Hypothalamus (tissue), 51 donors: ENCODE measurements at places on chromosomes 3 and 15.

GRCh38 chr15:72173864-72174550 lies 23.6 kb downstream of the GRAMD2A start:
- DNase-seq = no peak

GRCh38 chr3:152200476-152201420 lies 68.0 kb upstream of the MBNL1 start:
- no peak for DNase-seq

DNA sequence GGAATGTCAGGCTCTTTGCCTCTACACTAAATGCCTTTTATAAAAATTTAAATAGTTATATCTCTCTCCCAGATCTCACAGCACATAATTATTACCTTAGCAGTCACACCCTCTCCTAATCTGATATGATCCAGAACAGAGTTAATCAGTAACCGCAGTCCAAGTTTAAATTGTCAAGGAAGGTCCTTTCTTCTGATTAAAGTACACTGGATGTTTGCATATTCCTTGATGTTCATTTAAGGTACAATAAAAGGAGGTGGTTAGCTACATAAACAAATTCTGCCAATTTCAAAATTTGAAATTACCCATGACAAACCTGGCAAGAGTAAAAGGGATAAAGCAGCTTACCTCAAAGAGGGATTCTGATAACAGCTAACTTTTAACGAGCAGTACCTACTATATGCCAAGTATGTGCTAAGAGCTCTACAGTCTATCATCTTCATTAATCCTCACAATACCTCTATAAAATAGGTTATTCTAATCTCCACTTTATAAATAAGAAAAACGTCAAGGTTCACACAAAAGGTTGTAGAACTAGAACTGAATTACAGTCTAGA lies 4.3 kb downstream of the GOLIM4 start:
- no peak for DNase-seq

DNA sequence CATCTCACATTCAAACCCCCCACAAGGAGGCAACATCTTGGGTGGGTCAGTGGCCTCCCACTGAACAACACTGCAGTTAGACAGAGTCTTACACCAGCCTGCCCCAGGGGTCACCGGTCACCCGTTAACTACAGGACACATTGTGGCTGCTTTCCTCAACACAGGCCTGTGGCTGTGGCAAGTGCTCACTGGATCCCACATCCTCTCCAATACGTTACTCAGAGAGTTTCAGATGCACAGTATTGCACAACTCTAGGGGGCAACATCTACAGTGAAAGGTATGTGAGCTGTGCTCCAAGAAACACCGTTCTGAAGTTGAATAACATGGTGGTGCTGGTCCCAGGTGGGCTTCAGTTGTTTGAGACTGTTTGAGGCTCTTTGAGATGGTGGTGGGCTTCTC lies 41.0 kb downstream of the CTDSPL start:
- DNase-seq = no peak

GRCh38 chr15:82146990-82147461 lies 101.2 kb upstream of the MEX3B start:
- DNase-seq = no peak

DNA sequence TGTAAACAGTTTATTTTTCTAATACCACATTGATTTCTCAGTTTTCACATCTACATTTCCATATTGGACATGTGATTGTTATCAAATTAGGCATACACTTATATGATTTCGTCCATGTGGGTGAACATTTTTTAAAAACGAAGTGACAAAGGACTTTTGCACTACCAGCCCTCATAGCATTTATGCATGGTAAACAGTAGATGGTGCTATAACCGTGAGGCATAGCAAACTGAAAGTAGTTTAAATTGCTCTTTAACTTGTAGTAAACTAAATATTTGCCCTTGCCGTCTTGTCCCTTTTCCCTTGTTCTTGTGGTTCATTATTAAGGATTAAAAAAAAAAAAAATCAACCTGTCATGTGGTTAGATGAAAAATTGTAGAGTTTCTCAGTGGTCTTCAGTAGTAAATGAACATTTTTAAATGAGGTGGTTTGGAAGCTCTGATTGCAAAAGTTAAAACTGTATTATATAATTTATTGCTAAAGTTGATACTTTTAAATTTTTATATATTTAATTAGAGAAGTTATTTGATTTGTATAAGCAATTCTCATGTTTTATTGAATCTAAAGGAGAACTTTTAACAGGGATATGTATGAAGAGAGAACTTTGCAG lies 24.0 kb downstream of the STX19 start:
- no peak for DNase-seq

DNA sequence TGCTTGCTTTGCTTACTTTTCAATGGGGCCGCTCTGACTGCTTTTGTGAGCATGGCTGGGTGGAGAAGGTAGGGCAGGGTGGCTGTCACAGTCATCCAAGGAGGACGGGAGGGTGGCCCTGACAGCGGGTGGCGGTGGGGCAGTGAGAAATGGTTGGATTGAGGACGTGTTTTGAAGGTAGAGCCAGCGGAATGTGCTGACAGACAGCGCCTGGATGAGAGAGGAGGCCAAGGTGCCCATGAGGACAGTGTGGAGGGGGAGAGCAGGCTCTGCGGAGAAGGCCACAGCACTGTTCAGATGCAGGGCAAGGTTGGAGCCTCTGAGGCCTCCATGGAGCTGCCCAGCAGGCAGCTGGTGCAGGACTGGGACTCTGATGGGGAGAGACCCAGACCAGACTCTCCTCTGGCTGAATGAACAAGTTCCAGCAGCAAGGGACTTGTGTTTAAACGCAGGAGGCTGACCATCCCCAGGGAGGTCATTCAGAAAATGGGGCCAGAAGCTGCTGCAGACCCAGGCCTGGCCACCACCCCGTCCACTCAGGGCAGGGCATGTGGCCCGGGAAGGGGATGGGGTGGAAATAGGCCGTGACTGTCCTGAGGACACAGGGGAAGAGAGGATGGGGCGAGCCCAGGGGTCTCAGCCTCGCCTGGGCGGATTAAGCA lies 120.3 kb upstream of the PRR20G start:
- no peak for DNase-seq

- DNase-seq = no peak
Observed at GRCh38 chr3:48470286-48470685, 23.7 kb downstream of the ATRIP start.

DNA sequence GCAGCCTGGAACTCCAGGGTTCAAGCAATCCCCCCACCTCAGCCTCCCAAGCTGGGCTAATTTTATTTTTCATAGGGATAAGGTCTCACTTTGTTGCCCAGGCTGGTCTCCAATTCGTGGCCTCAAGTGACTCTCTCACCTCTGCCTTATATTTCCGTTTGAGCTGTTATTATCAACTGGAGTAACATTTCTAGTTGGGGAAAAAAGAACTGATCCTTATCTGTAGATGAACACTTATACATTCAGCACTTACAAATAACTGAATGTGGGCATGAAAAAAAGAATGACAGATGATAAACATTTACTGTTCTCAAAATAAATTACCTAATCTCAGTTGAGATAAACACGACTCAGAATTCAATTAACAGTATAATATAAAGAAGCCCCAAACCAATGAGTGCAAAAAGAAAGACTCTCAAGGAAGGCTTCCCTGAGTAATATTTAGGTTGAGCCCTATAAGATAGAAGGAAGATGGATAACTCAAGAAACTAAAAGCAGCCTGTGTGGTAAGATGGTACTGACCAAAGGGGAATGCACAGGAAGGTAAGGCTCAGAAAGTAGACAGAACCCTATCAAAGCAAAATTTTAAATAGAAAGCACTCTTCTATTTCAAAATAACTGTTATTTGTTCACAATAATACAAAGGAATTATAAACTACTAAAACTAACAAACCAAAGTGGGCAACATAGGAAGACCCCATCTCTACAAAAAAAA lies 11.8 kb downstream of the UBE3A start:
- DNase-seq = no peak

GRCh38 chr15:89446255-89446891 lies 50.0 kb downstream of the RHCG start:
- DNase-seq = no peak

DNA sequence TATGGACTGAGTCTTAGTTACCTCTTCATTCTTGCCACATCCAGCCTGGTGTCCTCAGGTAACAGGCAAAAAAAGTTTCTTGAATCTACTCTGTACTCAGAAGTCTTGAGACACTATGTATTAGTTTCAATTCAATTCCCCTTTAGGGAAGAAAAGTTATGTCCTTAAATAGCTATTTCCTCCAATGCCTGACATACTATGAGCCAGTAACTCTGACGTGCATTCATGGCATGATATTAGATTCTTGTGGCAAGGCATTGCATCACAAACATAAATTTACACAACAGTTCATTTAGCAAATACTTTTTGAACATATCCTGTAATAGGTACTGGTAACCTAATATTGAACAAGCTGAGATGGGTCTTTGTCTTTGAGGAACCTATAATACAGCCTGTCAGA lies 109.3 kb upstream of the FOXB1 start:
- no peak for DNase-seq

DNA sequence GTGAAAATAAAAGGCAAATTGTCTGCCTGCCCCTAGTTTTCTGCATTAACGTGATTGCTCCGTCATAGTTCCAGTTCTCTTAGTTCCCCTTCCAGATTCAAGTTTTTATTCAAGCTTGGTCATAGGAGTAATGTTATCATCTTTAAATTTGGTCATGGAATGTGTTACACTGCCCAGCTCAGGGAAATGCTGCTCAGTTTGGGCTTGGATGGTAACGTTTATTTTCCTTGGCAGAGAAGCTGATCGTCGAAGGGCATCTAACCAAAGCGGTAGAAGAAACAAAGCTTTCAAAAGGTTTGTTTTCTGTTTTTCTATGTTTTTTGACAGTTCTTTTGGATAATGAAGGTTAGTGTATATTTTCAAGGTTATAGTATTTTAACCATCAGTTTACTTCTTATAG lies 118.4 kb upstream of the FLNB start:
- DNase-seq = no peak

- peak; percentile 42 for DNase-seq
Observed at GRCh38 chr3:38454884-38455638, 1.4 kb downstream of the ACVR2B start.

DNA sequence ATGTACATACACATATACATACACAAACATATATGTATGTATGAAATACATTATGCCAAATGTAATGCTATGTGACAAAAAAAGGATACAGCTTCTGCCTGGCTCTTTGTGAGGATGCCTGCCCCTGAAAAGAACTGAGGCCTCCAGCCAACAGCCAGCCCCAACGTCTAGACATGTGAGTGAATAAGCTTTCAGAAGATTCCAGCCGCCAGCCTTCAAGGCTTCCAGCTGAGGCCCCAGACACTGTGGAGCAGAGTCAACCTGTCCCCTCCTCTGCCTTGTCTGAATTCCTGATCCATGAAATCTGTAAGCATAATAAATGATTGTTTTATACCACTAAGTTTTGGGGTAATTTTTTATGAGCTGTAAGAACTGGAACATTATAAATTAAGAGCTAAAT lies 24.7 kb downstream of the GXYLT2 start:
- no peak for DNase-seq

DNA sequence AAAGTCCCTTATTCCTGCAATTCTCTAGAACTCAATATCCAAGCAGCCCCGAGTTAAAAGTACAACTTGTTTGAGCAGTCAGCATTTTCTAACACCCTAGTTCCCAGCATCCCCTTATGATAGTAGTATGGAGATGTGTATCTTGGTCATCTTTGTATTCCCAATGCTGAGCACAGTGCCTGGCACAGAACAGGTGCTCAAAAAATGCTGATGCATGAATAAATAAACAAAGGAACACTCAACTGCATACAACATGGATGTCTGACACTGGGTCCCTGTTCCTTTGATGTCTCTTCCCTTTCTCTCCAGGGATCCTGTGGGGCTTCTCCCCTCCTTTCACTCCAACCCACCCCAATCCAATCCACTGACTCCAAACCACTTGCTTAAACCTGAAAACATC lies 23.9 kb upstream of the B3GNT5 start:
- DNase-seq = no peak

- DNase-seq = no peak
Observed at GRCh38 chr15:49988766-49989165, 130.3 kb downstream of the ATP8B4 start.

DNA sequence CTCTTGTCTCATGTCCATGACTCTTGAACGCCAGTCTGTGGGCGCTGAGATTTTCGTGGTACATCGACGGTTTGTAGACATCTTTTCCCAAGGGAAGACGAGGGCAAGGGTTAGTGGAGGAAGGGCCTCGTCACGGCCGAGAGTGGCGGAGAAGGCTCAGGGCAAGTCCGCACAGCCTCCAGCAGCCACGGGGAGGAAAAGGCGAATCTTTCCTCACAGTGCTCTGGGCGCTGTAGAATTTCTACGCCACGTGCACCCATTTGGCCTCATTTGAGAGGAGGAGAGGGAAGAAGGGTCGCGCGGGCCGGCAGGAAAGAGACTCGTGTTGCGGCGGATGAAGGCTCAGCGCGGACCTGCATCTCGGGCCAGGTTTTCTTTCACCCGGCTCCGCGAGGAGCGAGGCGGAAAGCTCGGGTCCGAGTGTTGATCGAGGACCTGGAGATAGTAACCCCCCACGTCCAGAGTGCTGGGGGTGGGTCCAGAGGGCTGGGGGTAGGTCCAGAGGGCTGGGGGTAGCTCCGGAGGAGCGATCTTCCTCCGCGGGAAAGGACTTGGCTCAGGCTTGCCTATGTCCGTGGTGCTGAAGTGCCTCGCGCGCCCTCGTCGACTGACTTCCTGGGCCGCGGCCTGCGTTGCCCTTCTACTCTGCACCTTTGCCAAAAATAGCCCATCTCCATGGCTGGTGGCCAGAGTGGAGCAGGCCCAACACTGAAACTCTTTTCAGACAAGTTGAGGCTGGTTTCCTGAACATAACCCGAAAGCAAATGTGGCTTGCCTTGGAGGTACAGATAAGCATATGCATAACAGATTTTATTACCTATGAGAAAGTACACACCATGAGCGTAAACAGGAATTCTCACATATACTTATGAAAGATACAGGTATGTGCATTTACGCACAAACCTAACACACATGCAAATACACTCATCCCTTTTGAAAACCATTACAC lies 1.1 kb downstream of the SLC35G2 start:
- peak; percentile 55 for DNase-seq

- DNase-seq = peak; percentile 54
Observed at GRCh38 chr15:31391687-31392671, 65.3 kb downstream of the KLF13 start.

DNA sequence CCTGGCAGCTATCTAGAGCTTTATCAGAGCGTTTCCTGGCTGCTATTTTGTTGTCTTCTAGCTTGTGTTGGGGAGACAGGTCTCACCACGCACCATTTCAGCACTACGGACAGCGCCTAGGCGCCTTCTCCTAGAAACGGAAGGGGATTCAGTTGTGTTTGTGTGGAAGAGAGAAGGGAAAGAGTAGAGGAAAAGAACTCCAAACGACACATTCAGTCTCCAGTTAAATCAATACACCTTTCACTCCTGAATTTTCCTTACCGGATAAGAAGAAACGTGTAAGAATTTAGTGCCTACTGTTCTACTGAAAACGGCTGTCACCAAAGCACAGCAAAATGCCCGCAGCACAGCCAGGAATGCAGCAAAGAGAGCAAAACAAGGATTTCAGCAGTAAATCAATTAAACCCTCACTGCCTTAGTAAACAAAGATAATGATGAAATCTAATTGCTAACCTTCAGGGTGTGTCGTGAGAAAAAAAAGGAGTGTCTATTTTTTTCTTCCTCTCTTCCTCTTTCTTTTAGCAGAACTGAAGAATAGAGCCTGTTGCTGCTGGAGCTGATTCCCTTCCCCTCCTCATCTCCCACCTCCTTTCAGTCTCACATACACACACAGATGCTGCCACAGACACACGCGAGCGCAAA lies 412 bp upstream of the CTXN2 start:
- peak; percentile 64 for DNase-seq
